ENCODE measurements at places on chromosomes 6 and 20.

DNA sequence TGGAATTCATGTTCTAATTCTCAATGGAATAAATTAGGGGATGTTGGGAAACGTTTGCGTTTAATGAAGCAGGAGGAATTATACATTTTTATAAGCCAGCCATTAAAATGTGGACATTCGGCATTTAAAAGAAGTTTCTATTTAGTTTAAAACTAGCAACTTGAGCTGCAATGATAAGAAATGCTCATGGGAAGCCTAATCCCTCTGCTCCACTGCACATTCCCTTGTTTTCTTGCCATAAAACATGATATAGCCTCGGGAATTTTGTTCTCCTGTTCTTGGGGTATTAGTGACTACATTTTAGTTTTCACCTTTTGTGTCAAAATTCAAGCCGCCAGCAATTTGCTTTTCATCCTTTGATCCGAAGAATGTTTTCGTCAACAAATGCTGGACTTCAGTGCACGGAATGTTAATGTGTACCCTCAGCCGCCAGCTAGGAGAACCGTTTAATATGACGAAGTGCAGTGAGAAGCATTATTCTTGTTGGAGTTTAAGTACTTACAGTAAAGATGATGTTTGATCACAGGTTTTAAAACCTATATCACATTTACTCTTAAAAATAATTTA is 137.9 kb downstream of the HIVEP1 start:
- DNase-seq, result no peak

- DNase-seq, result no peak
Observed at GRCh38 chr6:12065321-12066140, 53.4 kb downstream of the HIVEP1 start.

DNA sequence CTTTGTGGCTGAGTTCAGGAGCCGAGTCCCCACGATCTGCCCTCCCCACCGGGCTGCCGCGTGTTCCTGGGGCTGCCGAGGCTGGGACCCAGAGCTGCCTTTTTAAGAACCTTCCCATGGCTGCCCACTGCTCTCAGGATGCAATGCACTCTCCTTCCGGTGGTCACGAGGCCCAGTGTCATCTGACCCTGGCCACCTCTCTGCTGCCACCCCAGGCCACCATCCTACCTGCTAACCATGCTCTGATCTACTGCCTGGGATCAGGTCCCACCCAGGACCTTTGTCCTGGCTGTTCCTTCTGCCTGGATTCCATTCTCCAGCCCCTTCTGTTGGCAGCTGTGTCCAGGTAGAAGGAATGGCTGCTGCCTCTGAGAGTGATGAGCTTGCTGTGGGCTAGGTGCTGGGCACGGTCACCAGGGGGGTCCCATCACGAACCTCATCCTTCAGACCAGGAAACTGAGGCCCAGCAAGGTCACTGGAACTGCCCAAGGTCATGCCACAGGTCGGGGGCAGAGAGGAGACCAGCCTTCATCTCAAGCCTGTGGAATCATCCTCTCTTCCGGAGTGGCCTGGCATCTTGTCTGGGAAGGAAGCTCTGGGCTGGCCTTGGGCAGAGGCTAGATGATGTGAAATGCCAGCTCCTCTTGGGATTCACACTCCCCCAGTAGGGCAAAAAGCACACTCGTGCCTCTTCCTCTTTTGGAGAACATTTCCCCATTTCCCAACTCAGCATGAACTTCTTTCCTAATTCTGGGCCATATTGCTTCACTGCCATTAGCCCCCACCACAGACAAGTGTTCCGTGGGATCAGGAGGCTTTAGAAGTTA is 20.5 kb downstream of the PCK1 start:
- DNase-seq, result peak; percentile 90

GRCh38 chr20:15289337-15289736 is 951.9 kb upstream of the FLRT3 start:
- DNase-seq, result no peak

DNA sequence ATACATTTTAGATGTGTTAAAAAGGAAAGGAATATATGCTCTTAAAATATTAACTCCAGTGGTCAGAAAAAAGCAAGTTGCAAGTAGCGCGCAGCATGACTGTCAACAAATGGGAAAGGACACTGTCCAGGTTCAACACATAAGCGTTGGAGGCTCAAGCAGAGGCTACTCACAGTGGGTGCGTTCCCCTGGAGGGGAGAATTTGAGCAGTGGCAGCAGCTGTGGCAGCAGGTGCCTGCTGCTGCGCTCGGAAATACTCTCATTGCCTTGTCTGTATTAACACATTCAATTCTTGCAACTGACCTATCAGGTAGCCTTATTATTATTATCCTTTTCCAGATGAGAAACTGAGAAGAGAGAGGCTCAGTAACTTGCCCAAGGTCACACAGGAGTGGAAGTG is 21.9 kb upstream of the CCN6 start:
- no peak for DNase-seq

DNA sequence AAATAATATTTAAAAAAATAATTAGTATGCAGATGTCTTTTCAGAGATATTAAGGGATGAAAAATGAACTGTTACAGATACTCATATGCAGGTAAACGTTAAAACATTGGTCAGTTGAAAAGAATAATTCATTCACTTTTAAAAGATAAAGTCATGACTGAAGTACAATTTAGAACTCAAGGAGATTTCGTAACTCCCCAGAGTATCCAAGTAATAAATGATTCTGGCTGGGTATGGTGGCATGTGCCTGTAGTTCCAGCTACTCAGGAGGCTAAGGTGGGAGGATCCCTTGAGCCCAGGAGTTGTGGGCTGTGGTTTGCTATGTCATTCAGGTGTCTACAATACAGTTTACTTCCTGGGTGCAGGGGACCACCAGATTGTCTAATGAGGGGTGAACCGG is 122.3 kb upstream of the TMEM181 start:
- no peak for DNase-seq

DNA sequence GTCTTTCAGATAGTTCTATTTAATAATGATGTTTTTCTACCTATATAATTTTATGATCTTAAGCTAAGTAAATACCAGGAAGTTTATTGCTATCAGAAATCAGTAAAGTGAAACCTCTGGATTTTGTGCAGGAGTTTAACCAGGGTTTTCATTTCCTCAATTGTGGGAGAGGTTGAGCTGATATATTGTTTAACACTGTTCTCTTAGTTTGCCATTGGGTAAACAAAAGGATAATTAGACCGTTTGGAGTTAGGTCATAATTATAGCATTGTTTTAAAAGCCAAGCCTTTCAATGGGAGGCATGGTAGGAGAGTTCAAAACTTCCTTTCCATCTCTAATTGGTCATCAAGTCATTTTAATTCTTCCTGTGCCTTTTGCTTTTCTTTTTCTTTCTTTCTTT is 58.7 kb downstream of the STXBP5 start:
- DNase-seq, result no peak

DNA sequence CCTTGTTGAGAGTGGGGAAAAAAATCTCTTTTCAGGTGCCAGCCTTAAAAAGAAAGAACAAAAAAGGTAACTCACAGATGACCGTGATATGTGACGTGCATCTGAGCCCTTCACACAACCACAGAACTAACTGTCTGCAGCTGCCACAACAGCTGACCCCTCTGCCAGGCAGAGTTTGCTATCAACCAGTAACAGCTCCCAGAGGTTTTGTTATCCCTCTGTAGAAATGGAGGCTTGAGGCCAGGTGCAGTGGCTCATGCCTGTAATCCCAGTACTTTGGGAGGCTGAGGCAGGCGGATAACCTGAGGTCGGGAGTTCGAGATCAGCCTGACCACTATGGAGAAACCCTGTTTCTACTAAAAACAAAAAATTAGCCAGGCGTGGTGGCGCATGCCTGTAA is 42.8 kb downstream of the SLC52A3 start:
- DNase-seq, result no peak
